DMS79 treated with DMSO at 0.1 percent for 48 hours (cell line): ENCODE measurements at places on chromosomes 4 and X.

DNA sequence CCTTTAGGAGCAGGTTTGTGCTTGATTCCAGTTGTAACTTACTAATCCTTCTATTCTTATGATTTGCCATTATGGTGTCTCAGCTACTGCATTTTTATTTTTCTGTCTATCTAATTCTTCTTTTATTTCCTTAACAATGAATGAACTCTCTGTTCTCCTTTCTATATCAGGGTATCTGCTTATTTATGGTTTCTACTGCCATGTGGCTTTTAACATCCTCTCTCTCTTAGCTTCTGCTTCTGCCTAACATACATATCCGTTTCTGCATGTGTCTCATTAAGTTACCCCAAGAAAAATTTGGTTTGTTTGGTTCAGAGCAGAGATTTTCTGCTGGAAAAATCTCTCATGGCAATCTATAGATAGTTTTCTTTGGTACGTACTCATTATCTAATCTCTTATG, 614.4 kb downstream of the RPA4 start:
- no peak for DNase-seq

- no peak for DNase-seq
Observed at GRCh38 chr4:74018771-74019170, 19.7 kb downstream of the CXCL3 start.

- no peak for DNase-seq
Observed at GRCh38 chr4:63211375-63211774, 1197.9 kb downstream of the TECRL start.

GRCh38 chrX:106734827-106735226, 8.3 kb downstream of the RNF128 start:
- DNase-seq = no peak

DNA sequence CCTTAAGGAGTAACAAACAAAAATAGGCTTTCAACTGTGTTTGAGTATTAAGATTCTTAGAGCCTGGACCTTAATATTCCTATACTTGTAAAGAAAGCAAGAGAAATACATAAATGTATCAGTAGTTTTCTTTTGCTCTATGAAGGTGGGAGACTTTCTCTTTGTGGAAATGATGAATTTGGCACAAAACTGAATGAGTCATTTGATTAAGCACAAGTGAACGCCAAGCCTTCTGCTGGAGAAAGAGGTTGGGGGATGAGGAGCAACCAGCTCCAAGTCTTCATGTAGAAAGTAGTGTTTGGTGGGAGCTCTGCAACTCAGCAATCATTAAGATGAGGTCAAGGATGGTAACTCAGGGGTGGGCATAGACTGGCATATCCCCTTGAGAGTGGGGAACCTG, 49.6 kb downstream of the MEPE start:
- no peak for DNase-seq

GRCh38 chr4:85774000-85774399, 299.1 kb downstream of the ARHGAP24 start:
- DNase-seq = no peak

DNA sequence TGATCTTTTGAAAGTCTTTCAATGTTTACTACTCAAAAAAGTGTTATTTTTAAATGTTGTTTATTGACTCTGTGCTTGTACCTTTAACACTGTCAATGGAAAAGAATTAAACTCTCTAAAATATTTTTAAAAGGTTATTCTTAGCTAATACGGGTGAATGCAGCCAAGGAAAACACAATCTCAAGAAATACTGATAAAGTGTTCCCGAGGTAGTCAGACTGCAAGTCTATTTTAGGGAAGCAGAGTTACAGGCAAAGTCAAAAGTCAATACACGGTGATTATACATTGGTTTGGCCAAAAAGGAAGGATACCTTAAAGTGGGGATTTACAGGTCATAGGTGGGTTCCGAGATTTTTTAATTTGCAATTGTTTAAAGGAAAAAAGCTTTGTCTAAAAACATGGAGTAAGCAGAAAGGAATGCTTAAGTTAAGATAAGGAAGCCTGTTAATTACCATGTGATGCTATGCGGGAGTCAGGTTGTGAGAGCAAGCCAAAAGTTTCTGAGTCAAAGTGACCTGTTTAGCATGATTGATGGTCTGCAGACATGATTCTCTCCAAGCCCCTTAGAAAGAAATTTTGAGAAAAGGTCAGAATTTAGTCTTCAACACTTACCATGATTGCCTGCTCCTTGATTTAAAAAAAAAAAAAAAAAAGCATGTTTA, 288.4 kb downstream of the KLHL4 start:
- no peak for DNase-seq

DNA sequence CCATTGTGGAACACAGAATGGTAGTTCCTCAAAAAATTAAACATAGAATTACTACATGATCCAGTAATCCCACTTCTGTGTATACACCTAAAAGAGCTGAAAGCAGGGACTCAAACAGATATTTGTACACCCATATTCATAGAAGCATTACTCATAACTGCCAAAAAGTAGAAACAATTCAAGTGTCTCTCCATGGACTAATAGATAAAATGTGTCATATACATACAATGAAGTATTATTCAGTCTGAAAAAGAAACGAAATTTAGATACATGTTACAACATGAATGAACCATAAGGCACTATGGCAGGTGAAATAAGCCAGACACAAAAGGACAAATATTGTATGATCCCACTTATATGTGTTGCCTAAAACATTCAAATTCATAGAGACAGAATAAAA, 145.1 kb downstream of the ANTXR2 start:
- DNase-seq = no peak

DNA sequence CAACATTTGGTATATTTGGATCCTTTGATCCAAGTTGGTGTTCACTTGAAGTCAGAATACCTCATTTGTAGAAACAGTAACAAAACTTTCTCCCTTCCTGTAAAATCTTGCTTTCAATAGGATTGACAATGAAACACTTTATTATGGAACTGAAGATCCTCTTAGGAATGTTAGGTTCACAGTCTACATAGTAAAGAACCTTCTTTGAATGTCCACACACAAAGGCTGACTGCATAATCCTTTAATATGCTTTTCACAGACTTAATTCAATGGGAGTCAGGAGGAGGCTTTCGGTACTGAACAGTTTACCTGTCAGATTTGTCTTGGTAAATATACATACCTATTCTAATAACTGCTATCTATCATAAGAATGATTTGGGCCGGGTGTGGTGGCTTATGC, 188.5 kb downstream of the SPRY1 start:
- DNase-seq = no peak

- DNase-seq = no peak
Observed at GRCh38 chr4:89174784-89175183, 63.5 kb downstream of the TIGD2 start.

- no peak for DNase-seq
Observed at GRCh38 chr4:2576290-2576689, 39.8 kb downstream of the FAM193A start.

- no peak for DNase-seq
Observed at GRCh38 chrX:106932492-106932923, 12.3 kb downstream of the CLDN2 start.

DNA sequence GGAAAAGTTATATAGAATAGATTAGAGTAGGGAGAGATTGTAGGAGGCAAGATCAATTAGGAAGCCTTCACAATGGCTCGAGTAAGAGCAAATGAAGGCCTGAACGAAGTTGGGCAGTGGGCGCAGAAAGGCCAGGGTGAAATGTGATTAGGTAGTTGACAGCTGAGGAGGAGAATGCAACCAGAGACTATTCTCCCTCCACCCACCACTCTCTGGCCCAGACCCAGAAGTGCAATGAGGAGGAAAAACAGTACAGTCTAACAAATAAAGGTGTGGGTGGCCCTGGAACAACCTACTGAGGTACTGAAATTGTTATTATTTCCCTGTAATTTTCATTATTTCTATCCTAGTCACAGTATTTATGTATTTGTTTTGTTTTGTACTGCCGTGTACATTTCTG, 176.7 kb downstream of the SLC39A8 start:
- DNase-seq = no peak

GRCh38 chr4:152015597-152016302, 254.9 kb upstream of the GATB start:
- DNase-seq = no peak

- no peak for DNase-seq
Observed at GRCh38 chr4:150950657-150951288, 64.3 kb downstream of the LRBA start.

GRCh38 chr4:5639556-5639955, 68.8 kb downstream of the EVC2 start:
- no peak for DNase-seq

GRCh38 chrX:146451136-146451535, 358.4 kb upstream of the CXorf51B start:
- DNase-seq = no peak

GRCh38 chr4:176735300-176735699, 57.4 kb downstream of the VEGFC start:
- DNase-seq = no peak

- DNase-seq = no peak
Observed at GRCh38 chrX:68114573-68115129, 318.6 kb downstream of the OPHN1 start.

DNA sequence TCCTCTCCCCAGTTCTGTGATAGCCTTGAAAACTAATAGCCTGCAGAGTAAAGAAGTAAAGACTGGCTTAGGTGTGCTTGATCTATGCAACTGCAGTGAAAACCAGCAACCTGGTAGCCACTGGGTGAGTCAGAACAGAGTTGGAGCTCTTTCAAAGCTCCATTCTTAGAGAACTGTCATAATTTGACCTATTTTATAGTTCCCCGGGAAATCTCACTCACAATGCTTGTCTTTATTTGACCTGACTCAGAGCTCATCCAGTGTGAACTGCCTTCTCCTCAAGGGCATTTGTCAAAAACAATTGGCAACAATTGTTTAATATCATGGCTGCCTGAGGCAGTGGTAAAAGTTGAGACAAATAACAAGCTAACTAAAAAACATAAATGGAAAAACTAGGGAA, 213.0 kb upstream of the NHS start:
- DNase-seq = no peak

DNA sequence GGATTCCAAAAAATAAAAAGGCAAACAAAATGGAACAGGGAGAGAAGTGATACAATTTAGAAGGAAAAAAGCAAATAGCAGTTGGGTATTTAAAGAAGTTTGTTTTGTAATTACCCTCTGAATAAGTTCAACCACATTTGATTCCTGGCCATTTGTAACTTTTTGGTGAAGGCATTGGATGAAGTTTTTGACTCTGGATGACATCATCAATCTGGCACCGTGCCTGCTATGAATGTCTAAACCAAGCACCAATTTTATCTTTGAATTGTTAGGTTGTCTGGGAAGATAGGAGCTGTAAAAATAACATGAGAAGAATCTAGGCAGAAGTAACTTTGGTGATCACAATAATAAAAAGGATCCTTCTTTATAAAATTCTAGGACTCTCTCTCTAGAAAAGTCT, 29.5 kb downstream of the TMPRSS11A start:
- no peak for DNase-seq

- no peak for DNase-seq
Observed at GRCh38 chrX:120365968-120366367, 4.1 kb downstream of the ATP1B4 start.

DNA sequence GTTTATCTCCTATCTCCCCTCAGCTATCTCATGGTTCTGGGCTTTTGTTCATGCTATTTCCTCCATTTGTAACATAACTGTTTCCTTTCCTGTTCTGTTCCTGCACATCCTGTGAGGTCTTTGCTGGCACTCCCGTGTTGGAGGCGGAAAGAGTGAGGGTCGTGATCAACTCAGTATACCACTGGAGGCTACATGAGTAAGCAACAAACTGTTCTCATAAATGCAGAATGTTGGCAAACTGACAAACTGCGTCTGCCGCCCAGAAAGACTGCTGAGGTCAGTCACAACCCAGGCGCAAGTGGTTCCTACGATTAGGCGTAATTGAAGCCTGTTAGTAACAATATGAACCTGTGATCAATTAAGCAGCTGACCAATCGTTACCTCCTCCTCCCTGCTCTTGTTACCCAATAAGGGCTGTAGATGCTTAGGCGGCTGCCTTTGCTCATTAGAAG, 48.8 kb downstream of the C4orf33 start:
- no peak for DNase-seq

DNA sequence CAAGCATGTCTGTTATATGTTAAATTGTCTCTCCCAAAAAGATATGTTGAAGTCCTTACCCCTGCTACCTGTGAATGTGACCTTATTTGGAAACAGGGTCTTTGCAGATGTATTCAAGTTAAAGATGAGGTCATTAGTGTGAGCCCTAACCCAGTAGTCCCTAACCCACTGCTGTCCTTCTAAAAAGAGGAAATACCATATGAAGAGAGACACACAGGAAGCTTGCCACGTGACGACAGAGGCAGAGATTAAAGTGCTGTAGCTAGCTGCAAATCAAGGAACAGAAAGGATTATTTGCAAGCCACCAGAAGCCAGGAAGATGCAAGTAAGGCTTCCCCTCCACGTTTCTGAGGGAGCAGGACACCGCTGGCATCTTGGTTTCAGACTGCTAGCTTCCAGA, 150.1 kb downstream of the HNRNPD start:
- no peak for DNase-seq

GRCh38 chrX:37922928-37923327, 75.6 kb upstream of the DYNLT3 start:
- DNase-seq = no peak

DNA sequence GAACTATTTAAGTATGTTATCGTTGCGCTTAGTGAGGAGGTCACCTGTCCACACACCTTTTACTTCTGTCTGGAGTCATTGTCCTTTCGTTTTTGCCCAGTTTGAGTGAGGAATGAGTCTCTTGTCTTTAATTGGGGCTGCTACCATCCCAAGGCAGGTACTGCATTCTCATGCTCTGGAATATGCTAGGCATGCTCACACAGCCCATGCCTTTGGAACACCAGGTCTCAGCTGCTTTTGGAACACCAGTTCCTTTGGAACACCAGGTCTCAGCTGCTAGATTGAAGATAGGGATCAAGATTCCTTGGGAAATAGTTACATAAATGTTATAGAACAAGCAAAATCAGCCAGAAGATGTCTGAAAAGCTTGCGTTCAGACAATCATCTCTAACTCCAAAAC, 73.1 kb downstream of the AREG start:
- no peak for DNase-seq

DNA sequence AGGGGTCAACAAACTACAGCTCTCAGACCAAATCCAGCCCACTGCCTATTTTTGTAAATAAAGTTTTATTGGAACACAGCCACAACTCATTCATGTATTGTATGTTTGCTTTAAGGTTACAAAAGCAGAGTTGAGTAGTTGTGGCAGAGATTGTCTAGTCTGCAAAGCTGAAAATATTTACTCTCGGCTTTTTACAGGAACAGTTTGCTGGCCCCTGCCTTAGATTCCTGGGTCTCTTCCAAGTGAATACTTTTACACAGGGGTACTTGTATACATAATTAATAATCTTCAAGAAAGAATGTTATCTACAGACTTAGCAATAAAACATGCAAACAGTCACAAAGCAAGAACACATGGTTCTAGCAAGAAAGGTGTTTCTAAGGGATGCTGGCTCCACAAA, 154.2 kb downstream of the AMELX start:
- no peak for DNase-seq

DNA sequence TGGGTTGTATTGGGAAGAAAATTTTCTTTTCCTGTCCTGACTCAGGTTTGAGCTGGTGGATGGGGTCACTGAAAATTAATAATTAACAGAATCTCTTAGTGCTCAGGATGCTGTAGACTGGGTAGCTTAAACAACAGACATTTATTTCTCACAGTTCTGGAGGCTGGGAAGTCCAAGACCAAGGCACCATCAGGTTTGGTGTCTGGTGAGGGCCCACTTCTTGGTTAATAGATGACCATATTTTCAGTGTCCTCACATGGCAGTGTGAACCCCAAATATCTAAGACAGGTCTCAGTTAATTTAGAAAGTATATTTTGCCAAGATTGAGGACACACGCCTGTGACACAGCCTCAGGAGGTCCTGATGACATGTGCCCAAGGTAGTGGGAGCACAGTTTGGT, 31.1 kb downstream of the HERC6 start:
- DNase-seq = no peak

GRCh38 chr4:70337886-70338420, 3.2 kb downstream of the CABS1 start:
- DNase-seq = no peak
